Fibroblast of skin of abdomen (primary cell): ENCODE measurements at places on chromosomes 13 and 19.

- no peak for DNase-seq
These were observed 224.0 kb downstream of the GGACT start for GRCh38 chr13:100364591-100364990.

DNA sequence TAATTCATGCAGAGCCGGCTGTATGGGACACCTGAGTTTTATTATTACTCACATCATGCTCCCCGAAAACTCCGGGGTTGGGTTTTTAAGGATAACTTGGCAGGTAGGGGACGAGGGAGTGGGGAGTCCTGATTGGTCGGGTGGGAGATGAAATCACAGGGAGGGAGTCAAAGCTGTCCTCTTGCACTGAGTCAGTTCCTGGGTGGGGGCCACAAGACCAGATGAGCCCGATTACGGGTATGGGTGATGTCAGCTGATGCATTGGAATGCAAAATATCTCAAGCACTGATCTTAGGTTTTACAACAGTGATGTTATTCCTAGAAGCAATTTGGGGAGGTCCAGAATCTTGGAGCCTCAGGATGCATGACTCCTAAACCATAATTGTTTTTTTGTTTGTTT lies 18.6 kb upstream of the COG3 start:
- DNase-seq, result peak; percentile 52

- no peak for DNase-seq
These were observed 173.5 kb upstream of the OBI1 start for GRCh38 chr13:78832461-78832860.

DNA sequence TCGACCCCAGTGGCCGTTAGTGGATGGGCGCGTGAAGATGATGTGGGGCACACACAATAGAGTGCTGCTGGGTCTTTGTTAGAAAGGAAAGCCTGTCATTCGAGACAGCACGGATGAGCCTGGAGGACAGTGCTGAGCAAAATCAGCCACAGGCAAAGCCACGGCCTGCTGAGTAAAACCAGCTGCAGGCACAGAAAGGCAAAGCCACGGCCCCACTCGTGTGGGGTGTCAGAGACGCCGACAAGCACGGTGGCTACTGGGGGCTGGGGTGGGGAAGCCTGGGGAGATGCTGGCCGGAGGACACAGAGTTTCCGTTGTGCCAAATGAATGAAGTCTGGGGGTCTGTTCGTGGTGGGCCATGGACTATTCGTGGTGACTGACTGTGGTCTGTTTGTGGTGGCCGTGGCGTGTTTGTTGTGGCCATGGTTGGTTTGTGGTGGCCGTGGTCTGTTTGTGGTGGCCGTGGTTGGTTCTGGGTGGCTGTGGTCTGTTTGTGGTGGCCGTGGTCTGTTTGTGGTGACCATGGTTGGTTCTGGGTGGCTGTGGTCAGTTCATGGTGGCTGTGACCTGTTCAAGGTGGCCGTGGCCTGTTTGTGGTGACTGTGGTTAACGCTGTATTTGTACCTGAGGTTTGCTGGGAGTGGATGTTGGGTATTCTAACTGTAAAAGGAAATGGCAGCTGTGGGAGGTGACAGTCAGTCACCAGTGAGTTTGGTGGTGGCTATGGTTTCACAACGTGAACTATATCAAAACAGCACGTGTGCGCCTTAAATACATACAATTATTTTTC lies 36.3 kb downstream of the MCF2L start:
- DNase-seq, result no peak

- DNase-seq, result peak; percentile 31
These were observed 27.6 kb downstream of the MYO9B start for GRCh38 chr19:17103177-17103576.

DNA sequence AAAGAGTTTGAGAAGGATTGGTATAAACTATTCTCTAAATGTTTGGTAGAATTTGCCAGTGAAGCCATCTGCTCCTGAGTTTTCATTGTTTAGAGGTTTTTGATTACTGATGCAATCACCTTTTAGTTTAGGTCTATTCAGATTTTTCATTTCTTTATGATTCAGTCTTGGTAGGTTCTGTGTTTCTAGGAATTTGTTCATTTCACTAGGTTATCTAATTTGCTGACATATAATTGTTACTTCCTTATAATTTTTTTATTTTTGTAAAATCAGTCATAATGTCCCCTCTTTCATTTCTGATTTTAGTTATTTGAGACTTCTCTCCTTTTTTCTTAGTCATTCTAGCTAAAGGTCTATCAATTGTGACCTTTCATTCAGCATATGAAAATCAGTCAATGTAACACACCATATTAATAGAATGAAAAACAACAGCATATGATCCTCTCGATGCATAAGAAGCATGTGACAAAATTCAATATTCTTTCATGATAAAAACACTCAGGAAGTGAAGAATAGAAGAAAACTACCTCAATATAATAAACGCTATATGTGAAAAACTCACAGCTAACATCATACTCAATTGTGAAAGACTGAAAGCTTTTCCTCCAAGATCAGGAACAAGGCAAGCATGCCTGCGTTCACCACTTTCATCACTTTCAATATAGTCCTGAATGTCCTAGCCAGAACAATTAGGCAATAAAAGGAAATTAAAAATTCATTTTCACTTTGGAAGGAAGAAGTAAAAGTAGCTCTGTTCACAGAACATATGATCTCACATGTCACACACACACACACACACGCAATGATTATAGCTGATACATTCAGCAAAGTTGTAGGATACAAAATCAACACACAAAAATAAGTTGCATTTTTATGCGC lies 149.1 kb downstream of the COG6 start:
- DNase-seq, result no peak

- no peak for DNase-seq
These were observed 192.6 kb downstream of the COL4A1 start for GRCh38 chr13:110114316-110114715.

DNA sequence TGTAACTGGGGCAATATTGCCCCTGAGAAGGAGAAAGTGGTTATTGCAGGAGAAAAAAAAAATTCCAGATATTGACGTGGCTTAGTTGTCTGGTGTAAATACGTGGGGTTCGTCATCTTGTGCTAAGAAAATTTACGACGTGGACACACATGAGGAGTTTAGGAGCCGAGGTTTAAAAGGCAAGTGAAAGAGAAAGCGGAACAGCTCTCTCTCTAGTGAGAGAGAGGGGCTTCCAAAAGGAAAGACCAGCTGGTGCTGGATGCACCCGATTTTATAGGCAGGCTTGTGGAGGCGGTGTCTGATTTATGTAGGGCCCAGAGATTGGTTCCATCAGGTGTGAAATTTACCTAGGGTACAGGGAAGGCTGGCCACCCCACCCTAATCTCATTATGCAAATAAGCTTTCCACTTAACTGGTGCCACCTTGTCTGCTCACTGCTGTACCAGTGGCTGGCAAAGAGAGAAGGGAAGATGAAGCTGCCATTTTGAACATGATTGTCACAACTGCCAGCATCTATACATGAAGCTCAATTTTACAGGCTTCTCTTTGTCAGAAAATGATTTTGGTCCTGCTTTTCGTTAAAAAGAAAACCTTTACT lies 845.1 kb downstream of the DACH1 start:
- DNase-seq, result peak; percentile 1

- DNase-seq, result peak; percentile 60
These were observed 2.9 kb downstream of the HTR2A start for GRCh38 chr13:46893798-46894560.
